Dorsolateral prefrontal cortex (tissue), 122 donors: ENCODE measurements at places on chromosomes 1 and 21.

- DNase-seq: no peak
Observed at GRCh38 chr1:157495285-157495684, 57.0 kb downstream of the FCRL5 start.

DNA sequence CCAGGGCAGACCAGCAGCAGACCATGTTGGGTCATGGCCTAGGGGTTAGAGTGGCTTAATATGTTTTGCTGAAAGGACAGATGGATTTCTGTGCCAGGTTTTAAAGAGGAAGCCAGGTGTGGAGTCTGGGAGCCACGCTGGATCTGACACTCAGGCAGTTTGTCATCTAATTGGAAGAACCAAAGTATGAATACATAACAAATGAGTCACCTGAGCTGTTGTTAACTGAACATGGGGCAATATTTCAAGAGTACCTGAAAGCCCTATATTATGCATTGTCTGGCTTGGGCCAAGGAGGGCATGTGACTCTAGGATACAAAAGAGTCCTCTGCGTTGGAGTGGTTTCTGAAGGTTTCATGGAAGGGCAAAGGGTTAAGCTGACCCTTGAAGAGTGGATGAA lies 70.6 kb downstream of the LMO4 start:
- no peak for DNase-seq

- no peak for DNase-seq
Observed at GRCh38 chr1:160367934-160368923, 1.4 kb downstream of the NHLH1 start.

DNA sequence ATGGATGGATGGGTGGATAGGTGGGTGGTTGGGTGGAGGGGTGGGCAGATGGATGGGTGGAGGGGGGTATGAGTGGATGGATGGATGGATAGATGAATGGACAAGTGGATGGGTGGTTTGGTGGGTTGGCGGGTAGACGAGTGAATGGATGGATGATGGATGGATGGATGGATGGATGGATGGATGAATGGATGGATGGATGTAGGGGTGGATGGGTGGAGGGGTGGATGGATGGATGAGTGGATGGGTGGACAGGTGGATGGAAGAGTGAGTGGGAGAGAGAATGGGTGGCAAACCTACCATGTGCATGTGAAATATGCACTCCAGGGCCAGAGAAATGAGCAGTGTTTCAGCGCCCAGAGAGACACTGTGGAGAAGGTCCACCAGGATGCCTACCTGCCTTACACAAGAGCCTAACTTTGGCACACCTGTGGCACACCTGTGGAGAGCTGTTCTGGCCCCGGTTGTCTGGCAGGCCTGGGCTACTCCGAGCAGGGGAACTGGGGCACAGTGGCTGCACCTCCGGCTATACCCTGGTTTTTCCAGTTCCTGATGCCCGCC lies 12.8 kb downstream of the EPHA2 start:
- DNase-seq: no peak

GRCh38 chr1:112991402-112992120 lies 35.6 kb upstream of the SLC16A1 start:
- no peak for DNase-seq
